ENCODE measurements at places on chromosomes 7 and 10.

- DNase-seq = no peak
These were observed 69.0 kb downstream of the CREB3L2 start for GRCh38 chr7:137932881-137933269.

- DNase-seq = no peak
These were observed 118.3 kb downstream of the SEM1 start for GRCh38 chr7:96591159-96591899.

DNA sequence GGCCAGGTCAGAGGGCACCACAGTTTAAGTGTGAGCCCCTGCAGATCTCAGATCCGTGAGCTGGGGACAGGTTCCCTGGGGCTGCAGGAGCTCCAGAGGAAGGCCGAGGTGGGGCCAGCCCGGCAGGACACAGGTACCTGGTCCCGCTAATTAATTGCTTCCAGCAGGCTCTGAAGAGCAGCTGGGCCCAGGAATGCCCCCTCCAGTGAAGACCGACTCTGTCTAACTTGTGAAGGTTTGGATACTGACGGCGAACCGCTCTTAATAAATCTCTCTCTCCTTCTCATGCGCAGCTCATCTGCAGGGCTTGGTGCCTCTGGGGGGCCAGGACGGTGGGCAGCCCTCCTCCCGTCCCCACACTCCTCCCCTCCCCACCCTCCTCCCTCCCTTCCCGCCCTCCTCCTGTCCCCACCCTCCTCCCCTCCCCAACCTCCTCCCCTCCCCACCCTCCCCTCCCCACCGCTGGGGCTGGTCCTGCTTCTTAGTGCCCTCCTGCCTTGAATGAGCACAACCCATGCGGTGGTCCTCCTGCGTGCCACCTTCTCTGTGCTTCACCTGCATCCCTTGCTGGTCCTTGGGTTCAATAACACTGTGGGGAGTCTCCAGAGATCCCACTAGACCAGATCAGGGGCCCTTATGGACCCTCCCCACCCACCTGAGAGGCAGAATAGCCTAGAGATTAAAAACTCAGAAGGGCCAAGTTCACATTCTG is 38.3 kb downstream of the PDGFA start:
- DNase-seq = no peak

DNA sequence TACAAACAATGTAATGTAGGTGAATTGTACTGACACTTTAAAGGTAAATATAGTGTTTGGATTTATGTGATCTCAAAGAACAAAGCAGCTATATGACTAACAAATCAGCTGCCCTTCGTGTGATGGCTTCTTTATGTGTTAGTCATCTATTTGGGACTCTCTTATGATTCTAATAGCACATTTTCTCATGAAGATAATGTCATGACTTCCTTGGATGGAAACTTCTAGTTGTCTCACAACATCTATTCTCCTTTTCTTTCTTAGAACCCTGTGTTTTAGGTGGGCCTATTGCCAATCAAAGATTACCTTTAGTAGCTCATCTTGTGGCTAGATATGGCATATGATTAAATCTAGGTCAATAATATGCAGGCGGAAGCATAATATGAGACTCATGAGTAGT is 45.0 kb downstream of the TMEM106B start:
- no peak for DNase-seq

DNA sequence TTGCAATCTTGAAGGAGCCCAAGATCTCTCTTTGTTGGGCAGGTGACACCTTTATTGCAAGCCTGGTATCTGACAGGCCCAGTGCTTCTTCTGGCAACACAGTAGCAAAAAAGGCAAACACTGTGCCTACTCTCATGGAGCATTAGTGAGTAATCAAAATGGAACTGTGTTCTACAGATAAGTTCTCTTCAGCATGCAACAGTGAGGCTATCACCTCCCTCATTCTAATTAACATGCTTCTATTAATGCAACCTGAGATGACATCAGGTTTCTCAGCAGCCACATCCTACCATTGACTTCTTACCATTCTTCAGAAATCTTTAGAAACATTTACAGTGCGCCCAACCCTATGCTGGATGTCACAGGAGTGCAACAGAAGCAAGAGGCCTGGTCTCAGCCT is 77.9 kb upstream of the KCNMA1 start:
- DNase-seq = no peak

- DNase-seq = no peak
These were observed 6.3 kb downstream of the FAS start for GRCh38 chr10:88996927-88997326.

DNA sequence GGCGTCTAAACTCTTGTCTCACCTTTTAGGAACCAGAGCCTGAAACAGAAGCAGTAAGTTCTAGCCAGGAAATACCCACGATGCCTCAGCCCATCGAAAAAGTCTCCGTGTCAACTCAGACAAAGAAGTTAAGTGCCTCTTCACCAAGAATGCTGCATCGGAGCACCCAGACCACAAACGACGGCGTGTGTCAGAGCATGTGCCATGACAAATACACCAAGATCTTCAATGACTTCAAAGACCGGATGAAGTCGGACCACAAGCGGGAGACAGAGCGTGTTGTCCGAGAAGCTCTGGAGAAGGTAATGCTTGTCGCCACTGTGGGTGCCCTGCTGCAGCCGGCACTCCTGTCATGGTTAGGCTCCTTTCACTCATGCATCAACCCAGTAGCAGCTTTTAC is 113.1 kb downstream of the ZMYND11 start:
- no peak for DNase-seq

- no peak for DNase-seq
These were observed 179.8 kb downstream of the BAMBI start for GRCh38 chr10:28857164-28857563.

- DNase-seq = no peak
These were observed 49.0 kb downstream of the ADD3 start for GRCh38 chr10:110056822-110057221.
